ENCODE measurements at places on chromosomes 1 and 21.

DNA sequence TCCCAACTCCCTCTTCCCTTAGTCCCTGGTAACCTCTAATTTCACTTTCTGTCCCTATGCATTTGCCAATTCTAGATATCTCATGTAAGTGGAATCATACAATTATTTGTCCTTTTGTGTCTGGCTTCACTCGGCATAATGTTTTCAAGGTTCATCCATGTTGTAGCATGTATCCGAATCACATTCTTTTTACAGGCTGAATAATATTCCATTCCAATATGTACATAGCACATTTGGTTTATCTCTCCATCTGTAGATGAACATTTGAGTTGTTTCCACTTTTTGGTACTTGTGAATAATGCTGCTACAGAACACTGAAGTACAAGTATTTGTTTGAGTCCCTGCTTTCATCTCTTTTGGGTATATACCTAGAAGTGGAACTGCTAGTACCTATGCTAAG lies 857 bp upstream of the LYPLAL1 start:
- no peak for DNase-seq

GRCh38 chr1:241240069-241240468 lies 116.9 kb downstream of the RGS7 start:
- DNase-seq, result no peak

DNA sequence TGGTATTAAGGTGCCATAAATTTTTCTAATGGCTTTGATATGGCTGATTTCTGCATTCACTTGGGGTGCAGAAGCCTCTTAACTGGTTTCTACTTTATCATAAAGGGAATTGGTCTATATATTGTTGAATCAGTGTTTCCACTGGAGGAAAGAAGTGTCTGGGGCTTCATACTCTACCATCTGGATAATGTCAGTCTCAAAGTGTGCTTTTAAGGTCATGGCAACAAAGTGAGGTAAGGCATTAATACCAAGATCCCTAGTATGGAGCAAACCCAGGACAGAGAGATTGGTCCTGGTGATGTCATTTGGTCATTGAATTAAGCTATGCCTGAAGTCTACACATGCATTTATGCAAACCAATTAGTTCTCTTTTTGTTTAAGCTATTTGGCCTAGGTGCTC lies 309.9 kb downstream of the DUSP10 start:
- no peak for DNase-seq

DNA sequence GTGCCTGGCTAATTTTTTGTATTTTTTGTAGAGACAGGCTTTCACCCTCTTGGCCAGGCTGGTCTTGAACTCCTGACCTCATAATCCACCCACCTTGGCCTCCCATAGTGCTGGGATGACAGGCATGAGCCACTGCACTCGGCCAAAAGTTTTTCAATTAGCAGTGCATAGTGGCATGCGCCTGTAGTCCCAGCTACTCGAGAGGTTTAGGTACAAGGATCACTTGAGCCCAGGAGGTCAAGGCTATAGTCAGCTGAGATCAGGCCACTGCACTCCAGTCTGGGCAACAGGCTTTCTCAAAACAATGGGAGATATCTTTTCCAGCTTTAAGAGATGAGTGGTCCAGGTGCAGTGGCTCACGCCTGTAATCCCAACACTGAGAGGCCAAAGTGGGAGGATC lies 30.8 kb downstream of the DAP3 start:
- no peak for DNase-seq
